ENCODE measurements at places on chromosomes 3 and 15. TPM values are rescaled to one million over a fixed set of nuclear protein-coding genes. Genes with fewer than 3 reads are reported as not detected.

- DNase-seq, result peak; percentile 89
These were observed 114.2 kb downstream of the KLF13 start for GRCh38 chr15:31440754-31441311.

DNA sequence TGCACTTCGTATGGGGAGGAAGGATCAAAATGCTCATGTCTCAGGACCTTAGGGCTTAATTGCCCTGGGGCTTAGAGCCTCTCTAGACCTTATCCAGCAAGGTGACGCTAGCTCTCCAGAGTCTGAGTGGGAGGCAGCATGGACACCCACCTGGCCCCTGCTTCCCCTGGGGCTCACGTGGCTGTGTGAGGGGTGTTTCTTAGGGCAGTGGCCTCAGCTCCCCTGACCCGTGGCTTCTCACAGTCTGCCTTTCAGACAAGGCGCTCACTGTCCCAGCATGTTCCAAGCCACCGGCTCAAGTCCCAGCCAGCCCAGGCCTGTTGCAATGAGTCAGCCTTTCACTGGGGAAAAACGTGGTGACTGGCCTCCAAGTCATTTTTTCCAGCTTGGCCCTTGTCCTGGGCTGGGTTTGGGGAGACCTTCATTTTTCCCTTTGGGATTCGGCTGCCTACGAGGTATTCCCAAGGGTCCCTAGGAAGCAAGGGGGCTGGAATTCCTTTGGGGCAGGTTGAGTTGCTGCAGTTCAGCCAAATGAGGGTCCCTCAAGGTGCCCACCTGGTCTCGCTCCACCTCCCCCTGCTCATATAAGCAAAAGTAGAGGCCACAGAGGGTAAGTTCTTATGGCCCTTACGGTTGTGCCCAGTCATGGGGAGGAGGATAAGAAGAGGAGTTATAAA, 15.7 kb downstream of the BHLHE40 start:
- peak; percentile 88 for DNase-seq

The GOLGA8M gene
- total RNA-seq, result 1.9 TPM

The SLC9A9 gene
- 3.6 TPM for total RNA-seq
